Tongue (tissue), 3 donors: ENCODE measurements at places on chromosomes 11 and 22.
A peak's percentile ranks its signal among the peaks of the same experiment; 100 is the strongest.

DNA sequence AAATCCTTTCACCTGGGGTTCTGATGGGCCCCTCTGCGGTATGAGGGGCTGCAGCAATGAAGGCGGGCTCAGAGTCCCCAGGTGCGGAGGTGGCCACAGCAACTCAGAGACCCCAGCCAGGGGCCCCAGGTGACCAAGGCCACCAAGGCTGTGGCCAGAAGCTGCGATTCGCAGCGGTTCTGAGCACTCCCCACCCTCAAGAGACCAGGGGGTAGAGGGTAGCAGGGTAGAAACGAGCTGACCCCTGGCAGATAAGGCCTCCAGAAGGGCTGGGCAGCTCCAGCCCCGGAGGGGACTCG lies 948 bp downstream of the TNKS1BP1 start:
- DNase-seq: no peak

DNA sequence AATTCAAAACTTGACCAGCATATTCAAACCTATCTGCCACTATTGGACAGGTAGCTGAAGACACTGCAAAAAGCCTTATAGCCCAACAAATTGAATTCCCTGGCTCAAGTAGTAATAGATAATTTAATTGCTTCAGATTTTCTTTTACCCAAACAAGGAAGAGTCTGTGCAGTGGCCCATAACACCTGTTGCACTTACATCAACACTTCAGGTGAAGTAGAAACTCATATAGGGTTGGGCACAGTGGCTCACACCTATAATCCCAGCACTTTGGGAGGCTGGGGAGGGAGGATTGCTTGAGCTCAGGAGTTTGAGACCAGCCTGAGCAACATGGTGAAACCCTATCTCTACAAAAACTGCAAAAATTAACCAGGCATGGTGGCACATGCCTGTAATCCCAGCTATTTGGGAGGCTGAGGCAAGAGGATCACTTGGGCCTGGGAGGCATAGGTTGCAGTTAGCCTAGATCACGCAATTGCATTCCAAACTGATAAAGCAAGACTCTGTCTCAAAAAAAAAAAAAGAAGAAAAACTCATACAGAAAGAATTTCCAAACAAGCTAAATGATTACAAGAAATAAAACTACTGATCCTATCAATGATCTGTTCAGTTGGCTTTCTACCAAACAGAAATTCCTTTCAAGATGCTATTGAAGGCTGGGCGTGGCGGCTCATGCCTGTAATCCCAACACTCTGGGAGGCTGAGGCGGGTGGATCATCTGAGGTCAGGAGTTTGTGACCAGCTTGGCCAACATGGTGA lies 9.5 kb downstream of the FOLR3 start:
- DNase-seq: no peak

DNA sequence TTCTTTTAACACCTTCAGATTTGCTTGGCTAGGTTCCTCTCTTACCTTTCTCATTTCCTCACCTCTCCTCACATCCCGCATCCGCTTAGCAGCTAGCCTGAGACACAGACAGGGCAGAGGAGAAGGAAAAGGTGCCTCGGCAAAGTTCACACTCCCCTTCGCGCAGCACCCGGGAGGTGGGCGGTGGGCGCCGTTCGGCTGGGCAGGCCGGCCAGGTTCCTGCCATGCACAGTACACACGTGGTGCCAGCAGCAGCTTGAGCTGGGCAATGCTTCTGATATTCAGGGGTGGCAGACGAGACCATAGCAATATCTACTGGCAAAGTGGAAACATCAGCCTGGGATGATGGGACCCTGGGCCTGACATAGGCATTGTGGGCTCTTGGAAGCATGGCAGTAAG lies 3.3 kb downstream of the NTM start:
- DNase-seq: no peak

GRCh38 chr22:42324990-42325710 lies 54.7 kb upstream of the TCF20 start:
- DNase-seq: no peak

DNA sequence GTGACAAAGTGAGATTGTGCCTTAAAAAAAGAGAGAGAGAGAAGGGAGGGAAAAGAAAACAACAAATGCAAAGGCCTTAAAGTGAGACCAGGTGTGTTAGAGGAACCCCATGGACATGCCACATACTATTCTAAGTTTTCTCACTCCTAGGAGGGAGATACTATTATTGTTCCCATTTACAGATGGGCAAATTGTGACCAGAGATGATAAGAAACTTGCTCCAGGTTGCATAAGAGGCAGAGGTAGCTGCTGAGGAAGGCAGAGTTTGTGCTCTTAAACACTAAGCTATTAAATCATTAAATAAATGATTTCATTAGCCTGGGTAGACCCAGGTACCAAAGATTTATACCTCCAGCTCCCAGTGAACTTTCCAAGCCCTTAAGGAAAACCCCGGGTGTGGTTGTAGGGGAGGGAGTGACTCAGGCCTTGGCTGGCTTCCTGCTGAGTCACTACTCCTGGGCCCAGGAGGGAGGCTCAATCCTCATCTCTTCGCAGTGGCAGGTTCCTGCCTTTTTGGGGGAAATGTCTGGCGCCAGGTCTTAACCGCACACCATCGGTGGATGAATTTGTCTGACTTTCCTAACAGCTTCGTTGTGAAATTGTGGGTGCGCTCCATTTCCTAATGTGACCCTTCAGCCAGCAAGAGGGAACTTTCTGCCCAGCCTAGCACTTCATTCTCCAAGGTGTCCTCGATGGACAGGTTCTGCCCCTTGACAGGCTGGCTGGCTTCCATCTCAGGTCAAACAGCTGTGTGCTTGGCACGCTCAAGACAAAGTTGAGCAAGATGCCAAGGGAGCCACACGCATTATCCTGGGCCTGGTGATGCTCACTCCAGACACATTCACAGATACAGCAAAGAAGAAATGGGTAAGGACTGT lies 33.4 kb upstream of the PTPRJ start:
- DNase-seq: no peak

- no peak for DNase-seq
Observed at GRCh38 chr11:73532310-73532709, 65.6 kb downstream of the FAM168A start.

GRCh38 chr11:77842441-77843121 lies 21.6 kb downstream of the AAMDC start:
- no peak for DNase-seq

- DNase-seq: no peak
Observed at GRCh38 chr11:65849771-65850216, 8.2 kb downstream of the CFL1 start.

DNA sequence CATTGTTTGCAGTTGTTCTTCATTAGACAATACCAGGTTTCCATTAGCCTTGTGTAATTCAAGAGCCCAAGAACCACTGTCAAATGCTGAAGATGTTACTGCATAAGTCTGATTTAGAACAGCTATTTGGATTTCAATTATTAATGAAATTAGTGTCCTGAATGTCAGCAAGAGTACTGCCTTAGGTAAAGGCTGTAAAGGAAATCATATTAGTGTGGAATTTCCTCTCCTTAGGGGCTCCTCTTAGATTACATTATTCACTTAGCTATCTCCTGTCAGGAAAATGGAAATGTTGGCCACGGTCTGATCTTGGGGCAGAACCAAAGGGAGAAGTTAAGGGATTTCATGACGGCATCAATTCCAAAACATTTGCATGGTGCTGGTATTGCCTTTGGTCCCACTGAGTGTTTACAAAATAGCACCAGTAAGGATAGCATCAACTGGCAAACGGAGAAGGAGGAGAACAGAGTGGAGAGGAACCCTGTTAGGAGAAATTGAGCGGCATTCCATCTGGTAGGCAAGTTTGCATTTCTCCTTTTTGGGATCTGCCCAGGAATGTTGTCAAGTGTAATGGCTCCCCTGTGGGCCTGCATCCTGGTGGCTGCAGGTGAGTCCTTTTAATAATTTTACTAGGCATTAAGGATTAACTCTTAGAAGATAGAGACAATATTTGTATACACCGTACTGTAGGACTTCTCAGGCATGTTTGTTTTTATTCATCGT lies at the start of gene HTR3B:
Gene HTR3B (plus strand): TSS at position 418 of the 723 bp plus-strand sequence. CDS start 138 bp downstream, at position 556.
- no peak for DNase-seq

- no peak for DNase-seq
Observed at GRCh38 chr22:23219822-23220484, 39.6 kb downstream of the BCR start.

DNA sequence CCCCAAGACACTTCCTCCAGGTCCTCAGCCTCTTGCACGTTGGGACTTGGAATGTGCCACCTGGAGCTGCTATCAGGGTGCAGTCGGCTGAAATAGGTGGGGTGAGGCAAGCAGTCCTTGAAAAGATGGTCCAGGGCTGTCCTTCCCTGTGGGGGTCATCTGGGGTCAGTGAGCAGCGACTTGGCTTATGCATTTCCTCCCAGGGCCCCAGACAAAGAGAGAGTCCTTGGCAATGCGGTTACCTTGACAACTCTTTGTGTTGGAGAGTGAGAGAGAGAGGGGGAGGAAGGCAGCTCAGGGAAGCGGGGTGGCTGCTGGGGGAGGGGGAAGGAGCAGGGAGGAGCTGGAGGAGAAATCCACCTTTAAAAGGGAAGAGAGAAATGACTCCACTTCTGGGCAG lies 93.8 kb downstream of the MIAT start:
- DNase-seq: peak; percentile 20

GRCh38 chr22:24407884-24408283 lies 19.5 kb upstream of the ADORA2A start:
- no peak for DNase-seq

GRCh38 chr22:46823248-46823647 lies 60.8 kb downstream of the TBC1D22A start:
- no peak for DNase-seq

DNA sequence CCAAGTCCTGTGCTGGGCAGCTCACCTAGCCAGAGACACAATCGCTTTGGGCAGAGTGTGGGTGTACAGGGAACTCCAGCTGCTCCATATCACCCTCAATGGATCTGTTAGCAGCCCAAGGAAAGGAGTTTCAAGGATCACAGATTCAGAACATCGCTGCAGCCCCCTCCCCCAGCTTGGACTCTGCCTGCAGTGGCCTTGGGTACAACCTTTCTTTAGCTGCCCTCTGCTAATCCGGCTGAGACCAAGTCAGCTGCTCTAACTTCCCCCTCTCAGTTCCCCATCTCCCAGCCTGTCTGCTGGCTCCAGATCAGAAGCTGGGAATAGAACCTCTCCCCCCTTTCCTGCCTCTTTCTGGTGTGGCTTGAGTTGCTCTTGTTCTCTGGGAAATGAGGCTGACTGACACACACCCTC lies 1.3 kb downstream of the TMEM86A start:
- DNase-seq: peak; percentile 38

- peak; percentile 75 for DNase-seq
Observed at GRCh38 chr11:93652161-93652597, 9.3 kb upstream of the CEP295 start.

GRCh38 chr11:23668324-23668723 lies 808.0 kb upstream of the CCDC179 start:
- no peak for DNase-seq

DNA sequence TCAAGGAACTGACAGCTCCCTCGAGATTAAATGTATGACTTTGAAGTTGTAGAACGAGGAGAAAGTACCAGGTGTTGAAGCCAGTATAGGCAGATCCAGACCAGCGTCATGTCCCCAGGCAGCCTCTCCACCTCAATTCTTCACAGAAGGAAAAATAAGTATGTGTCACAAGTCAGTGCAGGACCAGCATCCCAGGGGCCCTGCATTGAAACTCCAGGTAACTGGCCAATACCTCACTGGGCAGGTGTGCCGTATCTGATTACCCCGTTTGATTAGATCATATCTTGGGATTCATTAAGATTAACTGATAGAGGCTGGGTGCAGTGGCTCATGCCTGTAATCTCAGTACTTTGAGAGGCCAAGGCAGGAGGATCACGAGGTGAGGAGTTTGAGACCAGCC lies 466.7 kb upstream of the B3GAT1 start:
- no peak for DNase-seq

DNA sequence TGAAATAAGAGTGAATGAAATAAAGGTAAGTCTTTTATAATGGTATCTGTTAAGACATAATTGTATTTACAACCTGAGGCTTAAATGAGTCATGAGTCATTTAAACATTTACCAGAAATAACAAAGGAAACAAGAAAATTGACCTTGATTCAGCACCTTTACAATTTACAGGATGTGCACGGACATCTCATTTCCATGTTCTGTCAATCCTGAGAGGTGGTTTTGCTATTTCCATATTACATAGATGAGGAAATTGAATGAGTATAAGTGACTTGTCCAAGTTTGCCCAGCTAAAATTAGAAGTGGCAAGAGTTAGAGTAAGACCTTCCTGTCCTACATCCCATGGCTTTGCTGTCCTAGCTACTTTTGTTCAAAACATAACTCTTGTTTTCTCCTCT lies 89.1 kb downstream of the TRIM44 start:
- DNase-seq: no peak

GRCh38 chr11:68328374-68329091 lies 16.1 kb downstream of the LRP5 start:
- peak; percentile 89 for DNase-seq

- no peak for DNase-seq
Observed at GRCh38 chr22:47049078-47049624, 286.7 kb downstream of the TBC1D22A start.

GRCh38 chr11:110883256-110883655 lies 171.0 kb upstream of the ARHGAP20 start:
- DNase-seq: peak; percentile 52

GRCh38 chr11:46210133-46210636 lies 67.3 kb upstream of the CREB3L1 start:
- no peak for DNase-seq

DNA sequence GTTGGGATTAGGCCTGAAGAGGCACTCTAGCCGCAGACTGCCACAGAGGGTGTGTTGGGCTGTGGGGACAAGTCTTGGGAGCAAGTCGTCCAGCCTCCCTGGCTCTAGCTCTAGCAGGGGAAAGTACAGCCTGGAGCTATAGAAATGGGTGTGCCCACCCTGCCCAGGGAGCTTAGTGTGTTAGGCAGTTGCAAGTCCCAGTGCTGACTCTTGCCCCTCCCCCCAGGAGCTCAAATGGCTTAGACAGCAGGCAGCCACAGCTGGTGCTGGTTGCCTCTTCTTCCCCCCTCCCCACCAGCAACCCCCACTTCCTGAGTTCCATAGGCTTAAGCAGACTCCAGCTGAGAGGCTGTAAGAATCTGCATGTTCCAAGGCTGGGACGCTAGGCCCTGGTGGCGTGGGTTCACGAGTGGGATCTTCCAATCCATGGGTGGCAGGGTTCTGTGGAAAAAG lies 61.2 kb downstream of the GUCY1A2 start:
- DNase-seq: peak; percentile 69

- no peak for DNase-seq
Observed at GRCh38 chr22:43356881-43357280, 13.7 kb upstream of the SCUBE1 start.

DNA sequence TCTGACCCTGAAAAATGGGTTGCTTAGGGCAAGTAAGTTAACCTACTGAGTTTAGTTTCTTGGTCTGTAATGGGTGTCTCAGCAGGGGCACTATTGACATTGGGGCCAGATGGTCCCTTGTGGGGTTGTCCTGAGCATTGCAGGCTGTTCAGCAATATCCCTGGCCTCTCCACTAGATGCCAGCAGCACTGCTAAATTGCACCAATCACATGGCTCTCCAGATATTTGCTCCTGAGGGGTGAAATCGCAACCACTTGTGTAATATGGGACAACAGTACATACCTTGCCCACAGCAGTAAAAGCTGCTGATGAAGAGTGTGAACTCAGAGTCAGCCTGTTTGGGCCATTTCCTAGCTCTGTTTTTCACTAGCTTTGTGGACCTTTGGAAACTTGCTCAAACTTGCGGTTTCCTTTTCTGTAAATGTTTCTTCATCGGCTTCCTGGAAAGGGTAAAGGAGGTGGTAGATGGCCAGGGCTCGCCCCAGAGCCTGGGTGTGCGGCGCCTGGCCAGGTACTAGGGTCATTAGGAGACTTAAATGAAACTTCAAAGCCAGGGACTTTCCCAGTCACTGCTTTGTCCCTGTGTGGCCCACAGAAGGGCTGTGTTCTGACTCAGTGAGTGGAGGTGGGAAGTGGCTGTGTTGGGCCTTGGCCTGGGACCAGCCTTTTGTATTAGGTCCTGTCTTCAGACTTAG lies 13.0 kb downstream of the NCF4 start:
- peak; percentile 46 for DNase-seq

- peak; percentile 81 for DNase-seq
Observed at GRCh38 chr11:128208329-128209137, 378.8 kb downstream of the ETS1 start.
